ENCODE measurements at places on chromosomes 7 and 10.

DNA sequence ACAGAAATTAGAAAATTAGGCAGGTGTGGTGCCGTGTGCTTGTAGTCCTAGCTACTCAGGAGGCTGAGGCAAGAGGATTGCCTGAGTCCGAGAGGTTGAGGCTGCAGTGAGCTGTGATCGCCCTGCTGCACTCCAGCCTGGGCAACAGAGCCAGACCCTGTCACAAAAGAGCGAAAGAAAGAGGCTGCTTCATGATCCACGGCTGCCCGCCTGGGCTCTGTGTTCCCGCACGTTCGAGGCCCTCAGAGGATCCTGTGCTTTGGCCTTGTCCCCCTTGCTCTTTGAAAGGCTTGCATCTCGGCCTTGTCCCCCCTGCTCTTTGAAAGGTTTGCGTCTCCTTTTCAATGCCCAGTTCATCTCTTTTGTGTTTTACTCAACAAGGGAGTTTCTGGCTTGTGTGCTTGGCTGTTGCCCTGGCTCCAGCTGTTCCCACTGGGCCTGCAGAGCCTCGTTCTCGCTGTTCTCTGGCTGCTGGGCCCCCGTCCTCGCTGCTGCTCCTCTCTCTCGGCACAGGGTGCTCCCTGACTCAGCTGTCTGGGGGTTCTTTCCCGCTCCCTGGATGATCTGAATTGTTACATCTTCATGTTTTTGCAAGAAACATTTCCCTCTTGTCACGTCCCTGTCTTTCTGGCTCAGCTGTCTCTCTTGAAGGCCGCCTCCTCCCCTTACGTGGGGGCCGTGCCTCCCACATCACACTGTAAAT, 45.1 kb upstream of the INPP5A start:
- DNase-seq, result no peak

- DNase-seq, result no peak
These were observed 30.8 kb upstream of the ZNF32 start for GRCh38 chr10:43679509-43679908.

- no peak for DNase-seq
These were observed 26.1 kb upstream of the GPR26 start for GRCh38 chr10:123640016-123640535.

GRCh38 chr7:130231792-130232191, 24.1 kb downstream of the SSMEM1 start:
- no peak for DNase-seq

GRCh38 chr10:19908991-19909696, 92.9 kb downstream of the PLXDC2 start:
- DNase-seq, result no peak

DNA sequence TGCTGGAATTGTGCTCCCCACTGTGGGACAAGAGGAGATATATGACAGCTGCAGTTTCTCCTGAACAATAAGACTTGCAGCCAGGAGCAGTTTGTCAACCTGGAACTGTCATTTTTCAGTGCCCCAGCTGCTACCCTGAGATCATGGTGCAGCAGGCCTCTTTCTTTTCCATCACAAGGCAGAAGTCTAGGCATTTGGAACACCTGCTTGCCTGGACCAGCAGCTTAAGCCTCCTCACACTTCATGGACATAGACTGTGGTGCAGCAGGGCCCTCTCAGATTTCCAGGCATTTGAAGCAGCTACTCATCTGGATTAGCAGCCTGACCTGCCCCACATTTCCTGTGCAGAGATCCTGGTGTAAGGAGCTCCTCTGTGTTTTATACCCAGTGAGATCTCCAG, 450.7 kb upstream of the TEX47 start:
- no peak for DNase-seq

DNA sequence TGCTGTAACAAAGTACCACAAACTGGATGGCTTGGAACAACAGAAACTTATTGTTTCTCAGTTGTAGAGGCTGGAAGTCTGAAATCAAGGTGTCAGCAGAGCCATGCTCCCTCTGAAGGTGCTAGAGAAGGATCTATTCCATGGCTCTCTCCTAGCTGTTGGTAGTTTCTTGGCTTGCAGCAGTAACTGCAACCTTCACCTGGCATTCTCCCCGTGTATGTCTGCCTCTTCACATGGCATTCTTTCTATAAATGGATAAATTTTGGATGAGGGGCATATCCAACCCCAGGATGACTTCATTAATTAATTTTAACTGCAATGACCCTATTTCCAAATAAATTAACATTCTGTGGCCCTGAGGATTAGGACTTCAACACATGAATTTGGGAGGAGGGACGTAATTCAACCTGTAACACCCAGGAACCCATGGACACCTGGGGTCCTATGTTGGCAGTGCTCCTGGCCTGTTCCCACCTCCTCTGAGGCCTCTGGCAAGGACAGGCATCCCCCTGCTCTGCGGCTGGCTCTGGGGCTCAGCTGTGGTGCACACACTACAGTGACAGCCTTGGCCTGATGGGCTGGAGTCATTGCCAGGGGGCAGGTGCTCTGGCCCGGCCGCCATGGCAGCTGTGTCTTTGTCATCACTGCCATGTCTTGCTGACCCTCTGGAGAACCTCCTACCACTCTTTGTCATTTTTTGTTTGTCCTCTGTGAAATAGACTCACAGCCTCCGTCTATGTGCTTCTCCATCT, 30.8 kb downstream of the LSMEM1 start:
- DNase-seq, result no peak

- no peak for DNase-seq
These were observed 57.5 kb downstream of the FHIP2A start for GRCh38 chr10:114879093-114879492.

GRCh38 chr10:95273393-95274312, 17.1 kb downstream of the PDLIM1 start:
- DNase-seq, result peak; percentile 87

- DNase-seq, result no peak
These were observed 76.4 kb downstream of the CELF2 start for GRCh38 chr10:11093771-11094736.

DNA sequence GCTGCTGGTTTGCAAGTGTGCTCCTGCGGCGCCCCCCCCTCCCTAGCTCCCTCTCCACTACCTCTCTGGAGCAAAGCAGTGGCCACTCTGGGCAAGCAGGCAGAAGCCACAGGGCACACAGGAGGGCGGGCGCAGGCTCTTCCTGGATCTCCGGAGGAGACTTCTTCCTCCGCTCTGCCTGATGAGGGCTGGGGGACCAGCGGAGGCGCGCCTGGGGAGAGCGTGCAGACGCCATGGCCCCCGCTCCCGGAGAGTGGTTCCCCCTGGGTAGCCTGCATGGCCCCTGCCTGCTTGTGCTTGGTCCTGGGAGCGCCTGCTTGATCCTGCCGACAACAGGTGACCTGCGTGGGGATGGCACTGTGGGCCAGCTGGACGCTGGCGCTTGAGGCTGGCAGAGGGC, 29.0 kb downstream of the ANKMY2 start:
- DNase-seq, result no peak

DNA sequence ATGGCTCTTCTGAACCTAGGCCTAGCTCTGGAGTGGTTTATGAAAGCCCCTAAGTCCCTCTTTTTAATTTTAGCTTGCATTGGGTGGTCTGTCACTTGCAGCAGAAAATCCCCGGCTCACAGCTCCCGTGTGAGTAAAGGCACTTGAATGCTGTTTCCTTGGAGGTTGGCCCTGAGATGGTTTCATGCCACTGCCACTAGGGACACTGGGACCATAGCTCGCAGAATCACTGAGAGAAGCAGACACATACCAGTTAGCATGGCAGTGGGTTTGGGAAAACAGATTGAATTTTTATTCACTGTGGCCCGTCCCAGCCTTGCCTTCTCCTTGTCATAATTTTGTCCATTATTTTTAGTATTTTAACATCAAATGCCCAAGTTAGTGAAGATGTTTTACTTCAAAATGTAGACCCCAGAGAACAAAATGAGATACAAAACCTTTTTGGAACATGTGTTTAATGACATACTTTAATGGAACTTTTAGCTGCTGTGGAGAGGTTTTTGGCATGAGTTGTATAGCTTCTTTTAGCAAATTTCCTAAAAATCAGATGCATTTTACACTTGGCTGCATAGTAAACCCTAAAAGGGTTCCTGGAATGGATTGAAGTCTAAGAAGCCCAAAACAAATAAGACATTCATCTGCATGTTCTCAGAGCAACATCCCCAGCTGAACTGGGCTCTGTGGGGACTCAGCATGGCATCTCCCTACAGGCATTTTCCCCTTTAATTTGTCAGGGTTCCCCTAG, 259.7 kb upstream of the PITRM1 start:
- DNase-seq, result no peak

DNA sequence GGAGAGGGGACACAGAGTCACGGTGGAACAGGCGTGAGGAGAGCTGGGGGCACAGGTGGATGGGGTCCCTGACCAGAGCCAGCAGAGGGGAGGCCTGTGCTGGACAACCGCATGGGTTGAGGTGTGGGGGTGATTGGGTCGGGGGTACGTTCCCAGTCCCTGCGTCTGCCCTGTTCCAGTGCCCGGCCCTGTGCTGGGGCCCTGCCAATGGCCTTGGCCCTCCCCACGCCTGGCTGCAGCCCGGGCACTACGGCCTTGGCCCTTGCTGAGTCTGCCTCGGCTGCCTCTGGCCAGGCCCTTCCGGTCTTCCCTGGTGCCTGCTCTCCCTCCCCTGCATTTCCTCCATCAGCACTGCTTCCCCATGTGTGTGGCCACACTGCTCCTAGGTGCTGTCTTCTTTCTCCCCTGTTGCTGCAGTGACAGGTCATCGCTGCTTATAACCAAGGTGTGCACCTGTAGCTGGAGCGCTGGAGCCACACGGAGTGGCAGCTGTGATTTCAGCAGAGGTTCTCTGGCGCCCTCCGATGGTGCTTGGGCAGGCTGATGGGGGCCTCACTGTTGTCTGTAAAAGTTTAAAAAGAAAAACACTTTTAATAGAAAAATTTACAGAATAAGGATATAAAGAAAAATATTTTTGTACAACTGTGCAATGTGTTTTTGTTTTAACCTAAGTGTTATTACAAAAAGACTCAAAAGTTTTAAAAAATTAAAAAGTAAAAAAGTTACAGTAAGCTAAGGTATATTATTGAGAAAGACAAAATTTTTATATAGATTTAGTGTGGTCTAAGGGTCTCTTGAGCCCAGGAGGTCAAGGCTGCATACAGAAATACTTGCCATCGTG, 45.2 kb upstream of the BHLHA15 start:
- no peak for DNase-seq

DNA sequence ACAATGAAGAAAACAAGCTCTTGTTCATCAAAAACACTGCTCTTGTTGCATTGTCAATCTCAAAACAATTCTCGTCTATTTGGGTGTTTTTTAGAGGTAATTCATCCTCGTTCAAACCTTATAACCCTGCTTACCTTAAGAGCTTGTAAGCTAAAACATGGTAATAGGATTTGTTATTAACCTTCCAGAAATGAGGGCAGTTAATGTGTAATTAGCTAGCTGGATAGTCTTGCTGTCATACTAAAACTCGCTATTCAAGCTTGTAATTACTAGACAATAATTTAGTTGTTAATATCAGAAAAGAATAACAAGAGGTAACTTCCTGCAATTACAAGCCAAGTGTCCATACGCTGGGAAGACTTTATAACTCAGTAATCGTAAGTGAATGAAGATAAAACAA, 101.6 kb downstream of the UBE2H start:
- DNase-seq, result no peak

GRCh38 chr10:114629083-114629823, 28.8 kb downstream of the ABLIM1 start:
- no peak for DNase-seq

- DNase-seq, result no peak
These were observed 92.1 kb upstream of the SAMD8 start for GRCh38 chr10:75019370-75019769.

DNA sequence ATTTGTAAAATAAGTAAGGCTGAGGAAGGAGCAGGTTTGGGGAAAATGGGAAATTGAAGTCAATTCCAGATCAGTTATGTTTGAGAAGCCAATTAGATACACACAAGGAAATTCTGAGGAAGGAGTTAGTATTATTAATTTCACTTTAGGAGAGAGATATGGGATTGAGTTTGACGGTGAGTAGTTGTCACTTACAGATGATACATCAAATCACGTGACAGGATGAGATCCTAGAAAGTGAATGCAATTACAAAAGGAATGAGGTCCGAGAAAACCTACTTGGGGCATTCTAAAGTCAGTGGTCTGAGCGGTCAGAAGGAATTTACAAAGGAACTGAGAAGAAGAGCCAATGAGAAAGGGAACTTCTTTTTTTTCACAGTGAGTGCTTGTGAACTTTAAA, 364.3 kb upstream of the TMEM229A start:
- DNase-seq, result no peak

DNA sequence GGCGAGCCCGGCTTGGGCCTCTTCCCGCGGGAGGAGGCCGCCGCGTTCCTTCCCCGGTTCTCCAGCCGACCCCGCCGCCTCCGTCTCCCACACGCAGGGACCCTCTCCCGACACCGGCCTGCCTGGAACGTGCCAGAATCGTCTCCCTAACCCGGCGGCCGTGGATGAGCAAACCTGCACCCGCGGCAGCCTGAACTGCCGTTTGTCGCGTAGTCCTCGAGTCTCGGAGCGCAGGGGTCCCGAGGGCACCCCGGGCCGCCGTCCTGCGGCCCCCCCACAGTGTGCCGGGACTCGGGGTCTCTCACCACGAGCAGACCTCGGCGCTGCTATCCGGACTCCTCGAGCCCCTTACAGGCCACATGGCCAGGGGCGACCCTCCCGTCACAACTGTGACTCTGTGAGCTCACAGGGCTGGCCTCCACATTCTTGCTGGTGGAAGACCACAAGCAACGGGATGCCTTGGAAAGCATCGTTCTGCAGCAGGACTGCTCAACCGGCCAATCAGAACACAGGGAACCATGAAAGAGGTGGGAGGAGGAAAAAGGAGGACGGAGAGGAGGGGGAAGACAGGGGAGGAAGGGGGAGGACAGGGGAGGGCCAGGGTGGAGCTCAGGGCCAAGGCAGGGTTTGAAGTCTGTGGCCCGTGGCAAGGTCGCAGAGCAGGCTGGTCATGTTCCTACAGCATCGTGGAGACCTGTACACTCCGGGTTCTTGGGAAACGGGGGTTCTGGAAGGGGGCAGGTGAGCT, 276.9 kb downstream of the DNAJB6 start:
- no peak for DNase-seq

GRCh38 chr10:96365571-96365970, 6.8 kb upstream of the OPALIN start:
- no peak for DNase-seq

- DNase-seq, result no peak
These were observed 24.8 kb downstream of the AGAP3 start for GRCh38 chr7:151110941-151111645.

GRCh38 chr7:49396229-49396628, 377.2 kb upstream of the VWC2 start:
- no peak for DNase-seq

DNA sequence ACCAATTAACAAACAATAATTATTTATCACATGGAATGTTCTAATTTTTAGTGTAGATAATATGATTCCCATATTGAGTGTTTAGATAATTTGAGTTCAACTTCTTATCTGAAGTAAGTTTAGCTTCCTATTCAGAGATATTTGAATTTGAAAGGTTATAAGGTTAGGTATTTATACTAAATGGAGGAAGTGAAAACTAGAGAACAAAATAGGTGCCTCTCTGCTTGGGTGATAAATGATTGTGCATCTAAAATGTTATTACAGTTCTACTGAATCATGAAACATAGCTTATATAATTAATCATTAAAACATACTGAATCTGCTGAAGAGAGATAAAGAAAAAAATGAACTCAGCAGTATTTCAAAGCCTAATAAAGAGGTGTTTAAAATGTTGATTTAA, 1174.3 kb downstream of the XPNPEP1 start:
- DNase-seq, result no peak

All from HS-5 (cell line).